ENCODE measurements at places on chromosomes 2 and 18. TPM values are rescaled to one million over a fixed set of nuclear protein-coding genes. Genes with fewer than 3 reads are reported as not detected.

GRCh38 chr2:233105930-233106329 is 45.8 kb downstream of the INPP5D start:
- no peak for DNase-seq

GRCh38 chr2:65877331-65878010 is 445.1 kb upstream of the SPRED2 start:
- no peak for DNase-seq

- no peak for DNase-seq
Measured at GRCh38 chr18:28208268-28208667, 31.3 kb upstream of the CDH2 start.

Gene PARD3B
- 19.6 TPM for polyA plus RNA-seq

DNA sequence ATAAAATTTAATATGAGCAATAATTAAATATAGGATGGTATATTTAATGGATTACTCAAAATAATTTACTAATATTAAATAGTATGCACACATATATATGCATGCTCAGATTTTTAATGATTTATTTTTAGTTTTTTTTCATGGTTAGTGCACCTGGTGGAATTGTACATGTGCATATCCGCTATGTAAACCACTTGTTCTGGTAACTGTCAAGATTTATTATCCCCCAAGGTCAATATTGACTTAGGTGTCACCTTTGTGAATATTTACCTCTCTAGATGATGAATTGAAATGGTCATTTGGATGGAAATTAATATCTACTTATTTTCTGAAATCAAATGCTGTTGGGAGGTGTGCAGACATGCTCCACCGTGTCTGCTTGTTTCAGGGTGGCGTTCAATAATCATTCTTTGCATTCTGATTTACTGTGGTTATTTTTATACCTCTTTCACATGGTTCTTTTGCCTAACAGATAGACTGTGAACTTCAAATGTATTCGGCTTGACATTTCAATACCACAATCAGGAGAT is 14.7 kb downstream of the CNTNAP5 start:
- DNase-seq = no peak

DNA sequence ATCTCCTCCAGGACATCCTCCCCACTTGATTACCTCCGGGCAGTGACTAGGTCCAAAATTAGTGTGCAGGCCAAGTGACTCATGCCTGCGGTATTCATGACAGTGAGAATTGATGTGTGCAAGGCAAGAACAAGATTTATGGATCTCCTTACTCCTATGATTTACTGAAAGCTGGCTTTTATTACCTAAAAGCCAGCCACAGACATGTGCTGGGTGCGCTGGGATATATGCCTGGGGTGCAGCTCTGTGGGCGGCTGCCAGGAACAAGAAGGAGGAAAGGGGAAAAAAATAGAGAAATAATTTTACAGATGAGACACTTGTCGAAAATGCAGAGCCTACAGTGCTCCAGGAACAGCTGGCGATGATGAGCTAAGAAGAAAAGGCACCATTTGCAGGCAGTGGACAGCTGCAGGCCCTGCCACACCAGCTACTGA is 359.3 kb downstream of the CMPK2 start:
- DNase-seq = no peak
